ENCODE measurements at places on chromosomes 2 and 18.

- DNase-seq = peak; percentile 74
Measured at GRCh38 chr2:75424936-75425619, 135.7 kb downstream of the EVA1A start.

DNA sequence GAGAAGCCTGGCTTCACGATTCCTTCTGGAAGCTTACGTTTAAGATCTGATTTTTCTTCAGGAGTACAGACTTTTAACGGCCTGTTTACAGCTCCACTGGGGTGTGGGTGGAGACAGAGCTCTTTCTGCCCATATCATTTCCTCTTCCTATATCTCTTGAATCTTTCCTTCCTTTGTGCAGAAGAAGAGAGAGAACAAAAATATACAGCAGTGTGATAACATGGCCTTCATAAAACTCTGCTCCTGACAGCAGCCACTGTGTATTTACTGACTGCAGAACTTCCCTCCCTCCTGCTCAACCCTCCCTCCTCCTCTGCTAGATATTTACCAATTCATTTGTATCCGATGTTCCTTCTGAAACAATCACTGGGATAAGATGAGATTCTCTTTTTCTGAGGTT, 34.1 kb upstream of the REEP1 start:
- no peak for DNase-seq

- no peak for DNase-seq
Measured at GRCh38 chr2:149725234-149725633, 137.7 kb upstream of the MMADHC start.

GRCh38 chr18:30457156-30457555, 585.4 kb downstream of the DSC3 start:
- no peak for DNase-seq

DNA sequence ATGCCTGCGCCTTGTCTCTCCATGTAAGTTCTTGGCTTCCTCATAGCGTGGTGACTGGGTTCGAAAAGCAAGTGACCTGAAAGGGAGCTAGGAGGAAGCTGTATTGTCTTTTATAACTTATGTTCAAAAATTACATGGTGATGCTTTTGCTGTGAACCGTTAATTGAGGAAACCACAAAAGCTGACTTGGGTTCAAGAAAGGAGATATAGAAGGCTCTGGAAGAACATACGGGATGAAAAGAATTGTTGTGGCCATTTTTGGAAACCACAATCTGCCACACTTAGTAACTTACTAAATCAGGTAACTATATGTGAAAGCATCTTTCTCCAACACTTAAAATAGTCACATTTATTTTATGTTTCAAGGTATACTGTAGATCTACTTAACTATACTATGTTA, 177.0 kb upstream of the RBMS1 start:
- DNase-seq = no peak
